ENCODE measurements at places on chromosomes 7 and 10. TPM values are rescaled to one million over a fixed set of nuclear protein-coding genes. Genes with fewer than 3 reads are reported as not detected.

DNA sequence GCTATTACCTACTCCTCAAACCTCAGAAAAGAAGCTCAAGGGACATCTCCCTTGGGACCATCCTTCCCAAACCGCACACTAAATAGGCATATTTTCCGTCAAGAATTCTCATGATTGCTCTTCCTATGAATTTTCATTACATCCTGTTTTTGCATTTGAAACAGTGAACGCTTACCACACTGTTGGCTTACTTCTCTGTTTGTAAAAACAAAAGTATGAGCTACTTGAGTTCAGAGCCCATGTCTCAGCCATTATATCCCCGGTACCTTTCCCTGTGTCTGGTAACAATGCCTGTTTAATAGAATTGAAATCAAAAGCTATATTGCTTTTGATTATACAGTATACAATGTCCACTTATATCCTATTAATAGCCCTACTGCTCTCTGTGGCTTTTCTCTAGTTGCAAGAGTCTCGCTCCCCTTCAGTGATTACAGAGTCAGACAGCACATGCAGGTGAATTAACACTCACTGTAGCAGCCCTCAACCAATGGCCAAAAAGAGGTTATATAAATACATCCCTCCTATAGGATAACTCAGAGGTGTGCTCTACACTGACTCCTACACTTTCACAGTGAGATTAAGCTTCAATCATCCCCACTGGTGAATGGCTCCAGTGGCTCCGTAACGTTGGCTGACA lies 264.4 kb downstream of the SORCS1 start:
- no peak for DNase-seq

DNA sequence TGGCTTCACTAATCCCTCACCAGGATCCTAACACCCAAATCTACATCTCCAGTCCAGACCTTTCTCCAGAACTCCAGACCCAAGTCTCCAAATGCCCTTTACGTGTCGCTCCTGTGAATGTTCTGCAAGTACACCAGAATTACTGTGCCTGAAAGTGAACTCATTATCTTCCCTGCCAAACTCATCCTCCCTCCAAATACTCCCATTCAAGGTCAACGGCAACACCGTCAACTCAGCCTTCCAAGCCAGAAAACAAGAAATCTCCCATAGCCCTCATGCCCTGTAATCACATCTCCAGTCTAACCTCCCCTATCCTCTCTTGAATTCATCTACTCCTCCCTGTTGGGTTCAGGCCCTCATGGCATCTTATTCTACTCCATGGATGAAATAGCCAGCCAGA lies 12.3 kb downstream of the CREB3L2 start:
- DNase-seq = no peak

GRCh38 chr7:81385370-81385769 lies 384.5 kb downstream of the HGF start:
- DNase-seq = no peak

- no peak for DNase-seq
These were observed 106.2 kb upstream of the PITRM1 start for GRCh38 chr10:3278771-3279170.

DNA sequence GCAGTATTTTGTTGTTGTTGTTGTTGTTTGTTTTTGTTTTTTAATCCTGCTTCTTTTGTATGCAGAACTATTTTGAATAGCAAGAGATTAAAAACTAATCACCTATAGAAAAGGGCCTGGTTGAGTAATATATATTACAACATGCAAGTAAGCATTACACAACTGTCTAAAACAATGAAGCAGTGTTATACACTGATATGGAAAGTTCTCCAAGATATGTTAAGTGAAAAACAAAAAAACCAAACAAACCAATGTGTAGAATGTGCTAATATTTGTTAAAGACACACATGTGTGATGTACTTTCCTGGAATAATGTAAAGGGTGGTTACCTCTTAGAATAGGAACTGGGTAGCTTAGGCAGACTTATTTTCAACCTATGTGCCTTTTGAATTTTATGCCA lies 117.4 kb downstream of the ZNF365 start:
- DNase-seq = no peak

DNA sequence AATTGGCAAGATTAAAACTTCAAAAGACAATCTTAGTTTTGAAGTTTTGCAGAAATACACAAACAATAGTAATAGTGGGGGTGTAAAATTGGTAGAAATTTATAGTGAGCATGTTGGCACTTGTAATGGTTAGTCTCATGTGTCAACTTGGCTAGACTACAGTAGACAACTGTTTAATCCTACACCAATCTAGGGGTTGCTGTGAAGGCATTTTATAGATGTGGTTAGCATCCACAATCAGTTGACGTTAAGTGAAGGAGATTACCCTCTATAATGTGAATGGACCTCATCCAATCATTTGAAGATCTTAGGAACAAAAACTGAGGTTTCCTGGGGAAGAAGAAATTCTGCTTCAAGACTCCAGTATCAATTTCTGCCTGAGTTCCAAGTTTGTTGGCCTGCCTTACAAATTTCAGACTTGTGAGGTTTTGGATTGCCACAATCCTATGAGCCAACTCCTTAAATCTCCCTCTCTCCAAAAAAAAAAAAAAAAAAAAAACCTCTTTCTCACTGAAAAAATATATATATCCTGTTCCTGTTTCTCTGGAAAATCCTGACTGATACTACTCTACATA lies 531.6 kb upstream of the IGFBP3 start:
- peak; percentile 9 for DNase-seq

GRCh38 chr10:71539442-71540118 lies 142.9 kb downstream of the CDH23 start:
- DNase-seq = no peak

GRCh38 chr7:47292832-47293309 lies 289.0 kb downstream of the TNS3 start:
- DNase-seq = peak; percentile 95

GRCh38 chr7:3569643-3570042 lies 268.6 kb downstream of the SDK1 start:
- DNase-seq = no peak

DNA sequence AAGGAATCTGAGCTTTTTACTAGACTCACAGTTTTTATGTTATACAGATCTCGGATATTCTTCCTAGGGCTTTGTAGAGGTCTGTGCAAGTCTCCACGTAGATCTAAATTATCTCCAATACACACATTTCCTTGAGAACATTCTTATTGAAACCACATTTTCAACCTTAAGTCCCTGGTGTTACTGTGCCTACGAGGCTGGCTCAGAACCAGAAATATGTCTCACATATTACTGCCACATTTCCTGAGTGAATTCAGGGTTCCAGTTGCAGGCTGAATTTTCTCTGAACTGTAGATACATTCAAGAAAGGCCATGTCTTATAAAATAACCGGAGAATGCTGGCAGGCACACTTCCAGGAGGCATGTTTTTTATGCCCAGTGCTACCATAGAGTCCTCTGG lies 46.5 kb downstream of the INHBA start:
- DNase-seq = no peak

The ACTL6B gene
- total RNA-seq = not detected

The PLAU gene
- total RNA-seq = 13.5 TPM
